ENCODE measurements at places on chromosomes 11 and 22. TPM values are rescaled to one million over a fixed set of nuclear protein-coding genes. Genes with fewer than 3 reads are reported as not detected.

Gene DSCAML1
- total RNA-seq, result 1.4 TPM

Gene MRGPRX3
- not detected for total RNA-seq

Gene CHST1
- total RNA-seq, result not detected

Gene OR8H3
- not detected for total RNA-seq

- no peak for DNase-seq
These were observed 25.1 kb upstream of the GUCY1A2 start for GRCh38 chr11:107043242-107044006.

GRCh38 chr11:121683791-121684190, 231.0 kb upstream of the SORL1-AS1 start:
- no peak for DNase-seq

- no peak for DNase-seq
These were observed 3.3 kb downstream of the BDNF start for GRCh38 chr11:27696961-27697360.

GRCh38 chr22:18023509-18024275, 669 bp downstream of the MICAL3 start:
- DNase-seq, result peak; percentile 58

- DNase-seq, result no peak
These were observed 6.4 kb upstream of the ME3 start for GRCh38 chr11:86678823-86679222.

- DNase-seq, result no peak
These were observed 17.2 kb downstream of the GP1BB start for GRCh38 chr22:19740586-19740985.

GRCh38 chr22:32795214-32795596, 6.3 kb upstream of the TIMP3 start:
- no peak for DNase-seq

GRCh38 chr22:20672732-20673131, 101.2 kb upstream of the SERPIND1 start:
- DNase-seq, result no peak

DNA sequence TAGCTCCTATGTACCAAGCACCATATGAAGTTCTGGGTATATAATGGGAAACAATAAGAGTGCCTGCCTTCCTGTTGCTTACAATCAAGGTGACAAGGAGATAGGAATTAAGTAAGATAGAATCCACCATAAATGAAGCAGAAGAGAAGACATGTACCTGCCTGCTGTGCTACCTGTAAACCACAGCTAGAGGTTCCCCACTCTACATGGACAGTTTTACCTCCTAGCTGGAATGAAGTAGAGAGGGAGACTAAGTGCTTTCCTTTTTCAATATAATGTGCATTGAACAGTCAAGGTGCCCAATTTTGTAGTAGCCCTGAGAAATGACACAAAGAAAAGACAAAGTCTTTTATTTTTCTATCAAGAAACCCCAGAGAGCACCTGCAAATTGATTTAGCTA, 984.6 kb downstream of the DLG2 start:
- DNase-seq, result no peak

GRCh38 chr11:72821920-72822799, 7.9 kb downstream of the ATG16L2 start:
- DNase-seq, result peak; percentile 88

- no peak for DNase-seq
These were observed at the start of gene MORC2 for GRCh38 chr22:30968015-30968923. Gene MORC2 (minus strand): TSS chr22:30968774. CDS start chr22:30967889, 885 bp downstream.

DNA sequence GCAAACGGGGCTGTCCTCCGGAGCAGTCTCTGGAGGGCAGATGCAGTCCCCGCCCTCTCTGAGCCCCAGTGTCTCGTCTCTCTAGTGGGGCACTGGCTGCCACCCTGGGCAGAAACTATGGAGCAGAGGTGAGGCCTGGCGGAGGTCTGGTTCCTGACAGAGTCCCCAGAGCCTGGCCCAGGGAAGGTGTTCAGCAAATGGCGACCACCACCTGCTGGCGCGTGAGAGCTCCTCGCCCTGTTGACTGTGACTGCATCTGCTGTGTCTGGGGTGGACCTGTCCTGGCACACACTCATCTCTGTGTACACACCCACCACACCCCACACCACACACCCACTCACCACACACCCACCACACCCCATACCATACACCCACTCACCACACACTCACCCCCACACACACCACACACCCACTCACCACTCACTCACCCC, 18.3 kb upstream of the TTLL12 start:
- no peak for DNase-seq

DNA sequence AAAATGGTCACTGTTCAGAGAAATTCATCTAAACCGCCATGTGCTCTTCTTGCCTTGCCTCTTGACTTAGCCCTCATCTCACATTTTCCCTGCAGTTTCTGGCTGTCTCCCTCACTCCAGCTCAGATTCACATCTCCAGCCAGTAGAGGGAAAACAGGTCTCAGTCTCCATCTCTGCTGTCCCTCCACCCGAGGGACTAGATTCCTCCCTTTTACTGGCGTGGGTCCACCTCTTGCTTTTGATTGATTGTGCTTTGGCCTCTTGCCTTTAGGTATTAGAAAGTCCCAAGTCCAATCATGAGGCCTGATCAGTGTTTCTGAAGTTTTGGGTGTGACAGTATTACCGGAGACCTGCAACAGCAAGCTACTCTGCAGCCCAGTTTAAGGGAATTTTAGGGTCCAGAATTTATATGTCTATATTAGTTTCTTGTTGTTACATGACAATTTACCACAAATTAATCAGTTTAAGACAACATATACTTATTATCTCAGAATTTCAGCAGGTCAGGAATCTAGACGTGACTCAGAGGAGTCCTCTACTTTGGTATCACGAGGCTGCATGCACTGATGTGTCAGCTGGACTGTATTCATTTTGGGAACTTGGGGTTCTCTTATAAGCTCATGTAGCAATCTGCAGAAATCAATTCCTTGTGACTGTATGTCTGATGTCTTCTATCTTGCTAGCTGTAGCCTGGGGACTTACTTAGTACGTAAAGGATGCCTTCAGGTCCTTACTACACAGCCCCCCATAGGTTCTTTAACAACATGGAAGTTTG, 805.2 kb upstream of the CCDC90B start:
- DNase-seq, result no peak

DNA sequence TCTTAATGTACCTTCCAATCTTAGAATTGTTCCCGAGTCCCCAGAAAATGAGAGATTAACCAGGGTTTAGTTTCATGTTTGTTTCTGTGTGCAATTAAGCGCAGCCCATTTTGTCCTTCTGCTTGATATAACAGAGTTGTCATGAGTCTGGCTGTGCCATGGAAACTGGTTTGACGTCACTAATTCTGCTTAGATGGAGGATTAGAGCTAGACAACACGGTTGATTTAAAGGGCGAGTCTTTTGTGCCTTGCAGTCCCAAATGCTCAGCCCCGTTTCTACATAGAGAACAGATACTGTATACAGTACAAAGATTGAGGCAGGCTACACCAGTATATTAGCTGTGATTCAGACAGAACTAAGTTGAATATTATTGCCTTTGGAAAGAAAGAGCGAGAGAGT, 45.5 kb upstream of the ALKBH3 start:
- DNase-seq, result no peak

DNA sequence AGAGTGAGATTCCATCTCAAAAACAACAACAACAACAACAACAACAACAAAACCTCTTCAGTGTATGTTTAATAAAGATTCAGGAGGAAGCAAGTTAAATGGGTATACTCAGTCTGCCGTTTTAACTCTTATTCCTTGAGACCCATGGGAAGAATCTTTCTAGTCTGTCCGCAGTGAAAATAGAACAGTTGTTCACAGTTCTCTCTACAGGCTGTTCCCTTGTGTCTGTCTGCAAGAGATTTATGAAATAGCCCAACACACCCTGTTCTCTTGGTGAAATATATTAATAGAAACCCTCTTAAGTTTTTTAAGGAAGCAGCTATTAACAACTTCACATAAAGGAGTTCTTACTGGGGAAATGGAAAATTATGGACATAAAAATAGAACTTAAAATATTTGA, 682.2 kb upstream of the RAG2 start:
- DNase-seq, result no peak
